Neural crest cell (in vitro differentiated cells): ENCODE measurements at places on chromosomes 16 and 17.

DNA sequence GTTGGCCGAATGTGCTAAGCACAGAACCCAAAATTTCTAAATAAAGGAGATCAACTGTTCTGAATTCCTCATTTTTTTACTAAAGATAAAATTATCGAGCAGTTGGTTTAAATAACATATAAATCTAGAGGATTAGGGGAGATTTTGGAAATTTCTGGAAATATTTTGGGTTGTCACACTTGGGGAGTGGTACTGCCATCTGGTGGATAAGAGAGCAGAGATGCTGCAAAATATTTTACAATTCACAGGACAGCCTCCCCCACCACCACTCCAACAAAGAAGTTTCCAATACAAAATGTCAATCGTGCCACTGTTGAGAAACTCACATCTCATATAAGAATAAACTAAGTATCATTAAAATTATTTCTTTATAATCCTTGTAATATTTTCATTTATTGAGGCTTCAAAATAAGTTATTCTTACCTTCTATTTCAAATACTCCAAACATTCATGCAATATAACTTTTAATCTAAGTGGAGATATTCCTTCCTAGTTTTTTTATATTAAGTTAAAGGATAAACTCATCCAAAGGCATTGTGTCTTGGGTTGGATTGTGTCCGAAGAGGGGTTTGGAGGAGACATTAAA is 17.0 kb upstream of the ABCA8 start:
- DNase-seq, result peak; percentile 14

DNA sequence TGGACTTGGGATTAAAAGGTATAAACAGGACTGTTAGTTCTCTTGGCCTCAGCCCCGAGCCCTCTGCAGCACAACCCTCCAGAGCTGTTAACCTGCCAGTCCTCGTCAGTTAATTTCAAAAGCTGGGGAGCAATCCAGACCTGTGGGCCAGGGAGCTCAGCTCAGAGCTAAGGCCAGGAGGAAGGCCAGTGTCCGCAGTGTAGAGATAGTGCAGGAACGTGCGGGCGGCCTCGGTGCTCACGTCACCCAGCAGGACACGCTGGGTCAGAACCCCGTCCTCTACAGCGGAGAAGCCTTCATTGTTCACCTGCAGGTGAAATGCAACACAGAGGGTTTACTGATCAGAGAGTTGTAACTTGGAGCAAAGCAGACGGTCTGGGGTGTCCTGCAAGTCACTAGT is 15.4 kb upstream of the NLRC3 start:
- no peak for DNase-seq

DNA sequence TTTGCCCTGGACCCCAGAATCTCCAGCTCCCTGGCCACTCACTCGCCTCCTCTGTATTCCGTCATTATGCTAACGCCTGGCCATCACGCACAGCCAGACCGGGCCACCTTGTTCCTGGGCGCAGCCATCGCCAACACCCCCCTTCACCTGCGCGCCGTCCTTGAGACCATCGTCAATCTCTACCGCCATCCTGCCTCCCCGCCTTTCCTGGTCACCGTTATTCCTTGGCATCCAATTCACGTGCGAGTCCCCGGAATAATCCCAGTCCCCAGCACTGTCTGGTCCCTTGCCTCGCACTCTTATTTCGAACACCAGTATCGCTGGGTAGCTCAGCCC is 541 bp downstream of the VKORC1 start:
- no peak for DNase-seq

GRCh38 chr17:74877592-74878548 is 5.1 kb upstream of the FDXR start:
- no peak for DNase-seq

DNA sequence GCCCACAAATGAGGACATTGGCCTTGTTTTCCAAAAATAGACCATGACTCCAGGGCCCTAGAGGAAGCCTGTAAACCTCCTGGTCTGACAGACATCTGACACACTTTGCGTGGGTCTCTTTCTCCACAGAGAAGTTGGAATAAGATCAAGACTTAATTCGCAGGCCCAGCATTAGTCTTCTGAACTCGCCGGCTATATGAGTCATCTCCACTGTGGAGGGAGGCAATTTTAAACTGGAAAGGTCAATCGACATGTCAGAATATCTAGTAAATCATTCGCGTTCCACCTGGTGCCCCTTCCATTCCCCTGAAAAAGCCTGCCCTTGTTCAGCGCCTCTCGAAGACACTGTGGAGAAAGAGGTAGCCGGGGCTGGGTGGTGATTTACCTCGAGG is 140.1 kb downstream of the CLEC16A start:
- no peak for DNase-seq

DNA sequence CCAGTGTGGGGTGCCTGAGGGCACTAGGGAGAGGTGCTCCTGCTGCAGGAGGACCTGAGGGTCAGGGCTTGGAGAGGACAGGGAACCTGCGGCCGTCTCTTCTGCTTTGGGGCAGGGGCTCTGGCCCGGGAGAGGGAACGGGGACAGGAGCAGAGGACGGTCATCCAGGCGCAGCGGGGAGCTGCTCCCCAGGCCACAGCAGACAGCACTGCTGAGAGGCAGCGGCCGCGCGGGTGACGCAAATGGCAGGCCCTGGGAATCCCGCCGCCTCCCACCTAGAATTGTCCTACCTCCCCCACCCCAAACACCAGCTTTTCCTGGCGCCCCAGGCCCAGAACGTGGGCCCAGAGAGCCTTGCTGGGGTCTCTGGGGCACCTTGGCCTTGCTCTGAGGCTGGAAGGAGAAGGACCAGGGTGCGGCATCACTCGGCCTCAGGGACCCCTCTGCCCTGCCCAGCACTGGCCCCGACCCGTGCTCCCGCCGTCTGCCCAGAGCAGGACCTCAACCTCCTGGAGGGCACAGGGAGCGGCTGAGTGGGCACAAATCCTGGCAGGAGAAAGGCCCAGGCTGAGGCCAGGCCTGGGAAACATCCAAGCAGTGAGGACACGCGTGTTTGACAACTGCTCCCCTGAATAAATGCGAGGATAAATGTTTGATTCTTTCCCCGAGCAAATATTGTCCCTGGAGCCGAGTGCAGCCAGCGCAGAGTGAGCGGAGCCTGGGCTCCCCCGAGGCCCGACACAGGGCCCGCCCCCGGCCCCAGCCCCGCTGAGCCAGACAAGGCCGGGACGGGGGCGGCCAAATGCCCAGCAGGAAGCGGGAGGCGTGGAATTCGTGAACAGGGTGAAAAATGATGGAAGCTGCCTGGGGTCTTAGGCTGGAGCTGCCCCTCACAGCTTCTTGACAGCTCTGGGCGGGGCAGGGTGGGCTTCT is 8.5 kb downstream of the SSTR5 start:
- no peak for DNase-seq
